GF-D8 (cell line): ENCODE measurements at places on chromosomes 6 and 20.

DNA sequence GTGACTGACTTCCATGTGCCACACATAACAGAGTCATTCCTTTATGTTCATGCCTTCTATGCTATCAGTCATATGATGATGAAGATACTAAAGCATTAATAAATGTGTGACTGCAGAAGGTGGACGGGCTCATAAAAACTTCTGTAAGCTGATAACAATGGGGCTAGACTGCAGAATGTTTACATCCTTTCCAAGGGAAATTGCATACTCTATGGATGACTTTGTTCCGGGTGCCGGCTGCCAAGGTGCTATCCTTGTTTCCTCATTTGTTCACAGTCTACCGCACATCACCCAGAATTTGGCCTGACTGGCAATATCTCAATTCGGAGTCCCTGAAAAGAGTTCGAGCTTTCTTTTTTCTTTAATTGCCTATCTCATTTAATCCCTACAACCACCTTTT lies 85.0 kb downstream of the HUS1B start:
- no peak for DNase-seq

GRCh38 chr20:21820045-21820444 lies 114.6 kb downstream of the PAX1 start:
- DNase-seq = no peak

- no peak for DNase-seq
Observed at GRCh38 chr6:147033267-147033666, 170.9 kb upstream of the STXBP5 start.

DNA sequence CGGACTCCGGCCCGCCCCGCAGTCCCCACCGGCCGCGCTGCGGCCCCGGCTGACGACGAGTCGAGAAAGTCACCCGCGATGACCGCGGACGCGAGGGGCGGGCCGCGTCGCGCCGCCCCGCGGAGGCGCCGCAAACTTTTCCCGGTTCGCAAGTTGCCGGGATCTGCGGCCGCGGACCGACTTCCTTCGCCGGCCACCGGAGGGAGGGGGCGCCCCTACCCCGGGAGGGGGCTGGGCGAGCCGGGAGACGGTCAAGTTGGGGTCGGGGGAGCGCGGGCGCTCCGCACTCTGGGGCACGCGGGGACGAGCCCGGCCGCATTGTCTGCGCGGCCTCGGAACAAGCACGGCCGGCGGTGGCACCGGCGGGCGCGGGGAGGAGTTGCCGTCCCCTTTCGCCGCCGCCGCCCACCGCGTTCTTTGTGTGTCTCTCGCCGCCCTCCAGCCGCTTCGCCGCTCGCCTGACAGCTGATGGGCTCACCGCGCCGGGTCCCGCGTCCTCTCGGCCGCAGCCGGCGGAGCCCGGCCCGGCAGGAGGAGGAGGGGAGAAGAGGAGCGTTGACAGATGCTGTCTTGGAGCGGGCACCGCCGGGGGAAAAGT lies 131.6 kb downstream of the OGFRL1 start:
- DNase-seq = no peak

DNA sequence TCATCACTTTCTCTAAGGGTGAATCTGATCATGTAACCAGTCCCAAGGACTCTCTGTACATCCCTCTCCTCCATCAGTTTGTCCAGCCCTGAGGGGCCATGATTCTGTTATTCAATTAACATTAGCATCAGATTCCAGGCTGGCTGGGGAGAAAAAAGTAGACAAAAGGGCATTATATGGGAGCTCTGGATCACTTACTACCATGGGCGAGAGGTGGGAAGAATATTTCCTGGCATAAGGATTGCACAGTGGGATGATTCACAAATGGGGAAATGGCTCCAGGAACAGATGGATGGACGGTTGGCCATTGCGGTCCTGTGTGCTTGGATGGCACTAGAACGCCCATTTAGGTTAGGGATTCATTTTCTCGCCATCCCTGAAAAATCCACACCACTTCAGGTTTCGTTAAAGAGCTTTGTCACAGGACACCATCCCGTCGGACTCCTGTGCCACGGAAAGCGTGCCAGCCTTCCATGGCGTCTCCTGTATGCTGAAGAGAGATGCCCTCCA lies 112.6 kb downstream of the THBS2 start:
- no peak for DNase-seq

- no peak for DNase-seq
Observed at GRCh38 chr6:105301756-105302616, 100.9 kb downstream of the PREP start.

DNA sequence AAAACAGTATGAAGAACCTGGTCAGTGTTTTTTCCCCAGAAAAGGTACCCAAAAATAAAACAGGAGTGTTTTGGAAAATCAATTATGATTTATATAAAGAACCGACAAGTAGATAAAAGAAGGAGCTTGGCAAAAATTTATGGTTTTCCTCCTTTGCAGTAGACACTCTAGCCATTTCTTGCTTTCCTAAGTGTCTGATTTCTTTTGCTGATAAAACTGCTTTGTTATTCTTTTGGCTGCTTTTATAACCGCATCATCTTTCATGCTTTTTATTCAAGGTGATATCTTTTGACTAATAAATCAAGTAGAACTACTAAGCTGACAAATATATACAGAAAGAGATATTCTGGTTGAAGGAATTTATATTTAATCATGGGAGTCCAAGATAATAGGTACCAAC lies 16.6 kb downstream of the ATG5 start:
- DNase-seq = no peak

DNA sequence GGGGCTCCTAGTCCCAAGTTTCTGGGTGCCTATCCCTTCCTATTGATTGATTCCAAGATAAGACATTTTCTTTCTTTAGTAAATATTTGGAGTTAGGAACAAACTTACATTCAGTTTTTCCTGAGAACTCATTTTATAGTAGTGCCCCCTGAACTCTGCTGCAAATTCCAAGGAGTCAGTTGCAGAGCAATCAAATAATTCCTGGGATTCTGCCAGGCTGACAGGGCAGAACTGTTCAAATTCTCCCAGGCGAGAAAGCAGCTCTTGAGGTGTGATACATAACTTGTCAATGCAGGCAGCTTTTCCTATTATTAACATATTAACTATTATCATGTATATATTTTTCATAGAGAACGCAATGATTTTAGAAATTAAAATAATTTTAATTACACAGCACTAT lies 15.9 kb upstream of the ZBTB24 start:
- DNase-seq = no peak

GRCh38 chr6:88865275-88865674 lies 98.1 kb downstream of the RNGTT start:
- DNase-seq = no peak

GRCh38 chr6:143929975-143930374 lies 65.7 kb downstream of the ZC2HC1B start:
- DNase-seq = no peak

DNA sequence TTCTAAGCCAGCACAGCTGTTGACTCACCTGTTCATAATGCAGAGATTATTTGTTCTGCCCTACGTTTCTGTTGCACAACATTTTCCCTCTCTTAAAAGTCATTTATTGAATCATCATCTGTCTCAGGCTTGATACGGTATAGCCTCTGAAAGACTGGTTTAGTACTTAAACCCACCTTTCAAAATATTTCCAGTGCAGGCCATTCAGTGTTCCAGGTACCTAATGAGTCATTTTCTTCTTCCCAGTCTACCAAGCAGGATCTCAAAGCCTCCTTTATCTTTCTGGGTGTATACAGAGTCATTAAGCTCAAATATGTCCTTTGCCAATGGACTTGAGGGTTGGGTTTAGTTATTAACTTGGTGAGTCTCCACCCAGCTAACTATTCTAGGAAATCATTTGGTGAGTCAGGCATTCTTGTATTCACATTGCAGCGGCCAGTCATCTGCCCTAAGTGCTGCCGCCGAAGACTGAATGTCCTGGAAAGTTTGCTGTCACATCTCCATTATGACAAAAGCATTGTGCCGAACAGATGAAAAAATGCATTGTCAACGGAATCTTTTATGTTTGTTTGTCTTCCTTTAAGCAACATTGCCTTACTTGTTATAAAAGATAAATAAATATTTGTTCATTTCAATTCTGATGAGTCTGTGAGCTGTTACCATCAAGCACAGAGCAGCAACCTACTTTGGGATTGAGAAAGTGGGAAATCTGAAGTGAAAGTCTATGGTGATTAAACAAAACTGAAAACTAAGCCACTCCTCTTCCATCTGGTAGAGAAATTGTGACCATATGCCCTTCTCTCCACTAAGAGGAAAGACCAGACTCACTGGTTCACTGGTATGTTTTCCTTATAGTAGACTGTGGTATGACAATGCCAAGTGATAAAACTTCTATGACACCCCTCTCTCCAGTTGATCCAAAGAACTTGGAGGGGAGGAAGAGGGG lies 14.3 kb upstream of the FAM135A start:
- DNase-seq = no peak

GRCh38 chr20:47244451-47244850 lies 112.0 kb downstream of the ZMYND8 start:
- DNase-seq = peak; percentile 60

DNA sequence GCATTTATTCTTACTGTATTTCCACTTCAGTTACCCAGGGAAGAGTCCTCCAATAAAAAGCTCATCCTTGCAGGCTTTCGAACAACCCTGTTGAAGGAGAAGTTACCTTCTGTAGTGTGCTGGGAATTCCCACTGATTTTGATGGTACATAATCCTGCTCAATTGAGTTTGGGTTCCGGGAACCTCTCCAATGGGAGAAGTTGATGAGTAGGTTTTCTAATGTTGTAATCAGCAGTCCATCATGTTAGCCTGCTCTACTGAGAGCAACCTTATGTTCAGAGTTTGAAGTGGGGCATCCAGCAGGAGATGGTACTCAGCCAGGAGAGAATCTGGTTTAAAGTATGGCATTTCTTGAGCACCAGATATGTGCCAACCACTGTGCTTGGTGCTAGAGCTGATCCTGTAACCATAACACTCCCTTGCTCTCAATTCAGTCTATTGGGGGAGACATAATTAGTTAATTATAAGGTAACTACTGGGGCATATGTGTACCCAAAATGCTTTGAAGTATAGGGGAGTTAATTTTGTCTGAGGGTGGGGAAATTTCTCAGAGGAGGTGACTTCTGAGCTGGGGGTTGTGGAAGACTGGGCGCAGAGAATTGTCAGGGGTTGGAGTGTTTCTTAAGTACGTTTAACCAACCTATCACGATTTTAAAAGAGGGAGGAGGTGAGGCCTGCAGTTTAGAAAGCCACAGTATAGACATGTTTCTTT lies 2.1 kb downstream of the TOP1 start:
- no peak for DNase-seq

DNA sequence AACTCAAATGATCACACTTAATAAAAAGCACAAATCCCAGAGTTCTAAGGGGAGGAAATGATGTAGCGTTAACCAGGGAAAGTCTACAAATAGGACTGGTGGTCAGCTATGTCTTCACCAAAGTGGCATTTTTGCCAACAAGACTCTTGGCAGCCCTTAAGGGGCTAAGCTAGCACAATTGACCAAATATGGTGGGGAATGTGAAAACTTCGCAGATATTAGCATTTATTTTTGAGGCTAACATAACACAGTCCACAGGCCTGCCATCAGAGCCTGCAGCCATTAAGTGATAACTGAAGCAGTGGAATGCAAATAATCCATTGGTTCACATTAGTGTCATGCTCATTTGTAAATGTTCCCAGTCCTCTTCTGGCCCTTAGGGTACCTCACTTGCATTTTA lies 274.6 kb downstream of the FOXC1 start:
- no peak for DNase-seq

- DNase-seq = no peak
Observed at GRCh38 chr6:92114091-92114675, 1305.2 kb downstream of the EPHA7 start.

GRCh38 chr6:165967810-165968407 lies 199.7 kb downstream of the TBXT start:
- DNase-seq = no peak

- DNase-seq = no peak
Observed at GRCh38 chr20:20407891-20408805, 40.2 kb downstream of the INSM1 start.

DNA sequence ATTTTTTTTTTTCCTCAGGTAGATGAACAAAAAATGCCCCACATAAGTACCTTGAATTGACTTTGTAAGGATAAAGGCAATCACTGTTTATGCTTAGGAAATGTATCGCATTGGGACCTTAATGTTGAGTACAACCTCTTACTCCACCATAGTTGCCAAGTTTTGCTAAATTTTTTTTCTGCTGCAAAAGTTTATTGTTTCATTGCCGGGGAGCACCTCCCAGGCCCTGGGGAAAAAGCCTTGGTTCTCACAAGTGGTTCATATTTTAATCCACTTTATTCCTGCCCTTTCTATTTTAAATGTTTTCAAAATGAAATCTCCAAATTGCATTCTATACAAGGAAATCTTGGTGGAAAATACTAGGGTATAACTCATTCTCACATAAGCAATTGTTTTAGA lies 52.3 kb upstream of the UTRN start:
- DNase-seq = no peak
